ENCODE measurements at places on chromosomes 12 and 14.

DNA sequence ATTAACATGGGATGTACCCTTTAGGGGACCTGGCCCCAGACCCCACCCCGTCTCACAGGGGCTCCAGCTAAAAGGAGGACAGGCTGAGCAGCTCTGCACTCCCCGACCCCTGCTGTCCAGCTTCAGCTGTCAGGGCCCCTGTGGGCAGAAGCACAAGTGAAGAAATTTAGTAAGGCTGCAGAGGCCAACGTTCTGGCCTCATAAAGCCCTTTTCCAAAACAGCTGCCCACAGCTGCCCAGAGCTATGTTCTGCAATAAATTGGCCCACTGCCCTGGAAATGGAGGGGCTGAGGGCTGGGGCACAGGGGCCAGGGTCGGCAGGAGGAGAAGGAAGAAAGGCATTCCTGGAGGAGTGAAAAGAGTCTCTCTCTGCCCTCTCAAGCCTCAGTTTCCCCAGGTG is 357.1 kb downstream of the BCL11B start:
- DNase-seq, result no peak

- DNase-seq, result no peak
Measured at GRCh38 chr12:89907659-89908058, 199.0 kb upstream of the ATP2B1 start.

DNA sequence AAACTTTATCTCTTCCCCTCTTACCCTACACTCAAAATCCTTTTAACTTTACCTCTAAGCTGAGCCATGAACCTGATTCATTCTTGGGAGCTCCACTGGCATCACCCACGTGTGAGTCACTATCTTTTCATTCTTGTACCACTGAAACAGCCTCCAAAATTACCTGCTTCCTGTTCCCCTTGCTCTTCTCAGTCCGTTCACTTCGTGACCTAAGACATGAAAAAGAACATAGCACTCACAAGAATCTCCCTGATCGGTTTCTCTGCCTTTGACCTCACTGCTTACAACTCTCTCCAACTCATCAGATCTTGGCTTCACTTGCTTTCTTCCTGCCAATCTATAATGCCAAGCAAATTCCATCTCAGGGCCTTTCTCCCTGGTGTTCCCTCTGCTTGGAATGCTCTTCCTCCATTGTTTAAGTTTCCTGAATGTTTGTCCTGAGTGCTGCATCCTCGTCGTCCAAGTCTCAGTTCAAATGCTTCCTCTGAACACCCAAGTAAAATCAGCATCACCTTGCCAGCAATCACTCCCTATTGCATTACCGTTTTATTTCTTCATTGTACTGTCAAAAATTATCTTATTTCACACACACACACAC is 9.2 kb downstream of the GLIPR1 start:
- no peak for DNase-seq

- no peak for DNase-seq
Measured at GRCh38 chr14:98226411-98226810, 1045.6 kb downstream of the BCL11B start.

- DNase-seq, result no peak
Measured at GRCh38 chr14:91509878-91510170, 286 bp downstream of the PPP4R3A start.

GRCh38 chr14:95519699-95520098 is 3.2 kb upstream of the SYNE3 start:
- peak; percentile 70 for DNase-seq

DNA sequence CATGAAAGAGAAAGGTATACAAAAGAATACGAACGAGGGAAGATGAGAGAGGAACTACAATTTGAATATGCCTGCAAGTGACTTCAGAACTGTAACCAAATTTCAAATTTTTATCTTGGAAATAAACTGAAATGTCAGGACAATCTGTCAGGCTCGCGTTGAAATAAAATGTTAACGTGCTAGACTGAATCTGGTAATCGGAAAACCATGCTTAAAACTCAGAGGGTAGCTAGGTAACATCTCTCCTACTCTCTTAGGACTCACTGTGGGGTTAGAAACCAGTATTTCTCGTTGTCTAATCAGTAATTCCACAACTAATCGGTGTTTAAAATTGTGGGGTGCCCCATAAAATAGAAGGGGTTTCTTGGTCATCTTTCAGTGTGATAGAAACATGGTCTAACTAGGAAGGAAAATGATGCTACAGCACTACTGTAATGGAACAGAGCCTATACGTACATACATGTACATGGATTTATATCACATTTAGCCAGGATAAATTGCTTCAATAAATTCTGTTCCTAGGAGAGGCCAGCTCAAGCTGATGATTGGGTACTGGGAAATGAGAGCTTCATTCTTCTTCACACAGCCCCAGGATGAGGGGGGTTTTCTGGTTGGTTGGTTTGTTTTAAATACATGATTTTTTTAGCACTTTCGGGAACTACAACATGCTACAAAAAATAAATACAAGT is 23.9 kb downstream of the ATF7 start:
- DNase-seq, result no peak

DNA sequence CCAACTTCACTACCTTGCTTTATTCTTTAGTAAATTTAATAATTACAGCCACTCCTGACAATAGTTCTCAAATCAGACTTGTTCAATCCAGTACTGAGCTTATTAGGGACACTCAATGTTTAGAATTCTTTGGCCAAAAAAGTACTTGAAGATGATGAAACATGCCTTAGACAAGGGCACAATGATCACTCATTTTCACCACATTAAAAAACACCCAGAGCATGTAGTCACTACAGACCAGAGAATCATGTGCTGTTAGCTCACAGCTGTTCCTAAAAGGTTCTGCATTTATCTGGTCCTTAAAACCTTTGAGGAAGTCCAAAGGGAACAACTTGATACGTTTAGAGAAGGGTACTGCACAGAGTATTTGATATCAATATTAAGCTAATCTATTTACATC is 98.7 kb downstream of the INSM2 start:
- no peak for DNase-seq

DNA sequence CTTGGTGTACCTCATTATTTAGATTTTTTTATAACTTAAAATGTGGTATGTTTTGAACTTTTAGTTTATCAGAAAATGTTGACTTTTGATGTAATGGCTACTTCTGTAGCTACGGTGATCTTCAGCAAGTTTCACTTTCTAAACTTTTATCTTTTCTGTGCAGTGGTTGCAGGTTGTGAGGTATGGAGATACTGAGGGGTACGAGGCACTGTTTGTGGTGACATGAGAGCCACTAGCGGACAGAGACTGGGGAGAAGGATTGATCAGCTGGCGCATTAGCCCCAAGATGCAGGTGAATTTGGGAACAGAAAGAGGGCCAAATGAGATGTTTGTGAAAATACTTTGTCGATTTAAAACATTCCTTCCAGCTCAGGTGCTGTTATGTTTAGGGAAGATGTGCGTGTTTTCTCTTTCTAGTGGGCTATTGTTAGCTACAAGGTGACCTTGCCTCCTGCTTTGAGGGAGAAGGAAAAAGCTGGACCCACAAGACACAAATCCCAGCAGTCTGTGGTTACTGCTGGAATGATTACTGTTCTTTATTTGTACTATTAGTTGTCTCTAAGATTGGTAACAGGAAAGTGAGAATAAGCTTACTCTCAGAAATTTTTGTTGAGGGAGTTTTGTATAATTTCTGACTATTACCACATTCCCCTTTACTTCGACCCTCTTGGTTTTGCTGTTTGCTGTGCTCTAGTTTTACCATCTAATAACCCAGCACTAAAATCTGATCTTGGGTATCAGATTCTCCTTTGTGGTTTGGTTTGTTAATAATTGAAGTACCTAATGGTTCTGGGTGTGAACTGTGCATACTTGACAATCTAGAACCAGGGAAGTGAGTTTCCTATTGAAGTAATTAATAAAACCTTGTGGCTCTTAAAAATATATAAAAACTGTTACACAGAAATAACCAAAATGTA is 61.7 kb downstream of the FBXO34 start:
- peak; percentile 81 for DNase-seq

GRCh38 chr12:95956557-95957145 is 13.5 kb downstream of the AMDHD1 start:
- no peak for DNase-seq

DNA sequence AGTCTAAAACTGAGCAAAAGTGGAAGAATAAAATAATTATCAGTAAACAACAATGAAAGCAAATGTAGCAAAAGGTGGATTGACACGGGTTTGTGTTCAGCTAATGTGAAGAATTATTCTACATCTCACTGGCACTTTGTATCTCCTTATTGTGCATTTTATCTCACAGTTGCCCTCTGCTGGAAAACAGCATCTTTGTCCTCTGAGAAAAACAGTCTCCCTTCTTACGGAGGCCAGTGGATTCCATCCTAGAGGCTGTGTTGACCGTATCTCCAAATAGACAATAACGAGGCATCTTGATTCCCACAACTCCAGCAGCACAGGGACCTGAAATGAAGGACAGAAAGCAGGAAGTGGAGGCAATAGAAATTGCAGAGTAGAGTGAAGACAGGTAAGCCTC is 51.3 kb upstream of the PLBD1 start:
- DNase-seq, result peak; percentile 23

GRCh38 chr12:69342421-69342820 is 5.8 kb upstream of the LYZ start:
- DNase-seq, result no peak

GRCh38 chr14:93943052-93943451 is 15.9 kb downstream of the FAM181A start:
- DNase-seq, result no peak

DNA sequence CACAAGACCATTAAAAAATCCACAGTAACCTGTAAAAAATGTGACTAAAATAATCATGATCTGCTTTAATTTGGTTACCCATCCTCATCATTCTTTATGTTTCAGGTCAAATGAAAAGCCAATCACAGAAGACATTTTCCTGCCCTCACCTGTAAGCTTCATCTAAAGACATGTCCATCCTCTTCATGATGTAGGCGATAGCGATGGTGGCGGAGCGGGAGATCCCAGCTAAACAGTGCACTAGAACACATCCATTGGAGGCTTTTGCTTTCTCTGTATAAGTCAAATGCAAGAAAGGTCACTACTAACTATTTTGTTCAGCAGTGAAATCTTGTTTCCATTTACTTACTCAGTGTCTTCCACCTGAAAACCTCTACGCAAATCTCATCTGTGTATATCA is 82.6 kb downstream of the DUSP16 start:
- no peak for DNase-seq

DNA sequence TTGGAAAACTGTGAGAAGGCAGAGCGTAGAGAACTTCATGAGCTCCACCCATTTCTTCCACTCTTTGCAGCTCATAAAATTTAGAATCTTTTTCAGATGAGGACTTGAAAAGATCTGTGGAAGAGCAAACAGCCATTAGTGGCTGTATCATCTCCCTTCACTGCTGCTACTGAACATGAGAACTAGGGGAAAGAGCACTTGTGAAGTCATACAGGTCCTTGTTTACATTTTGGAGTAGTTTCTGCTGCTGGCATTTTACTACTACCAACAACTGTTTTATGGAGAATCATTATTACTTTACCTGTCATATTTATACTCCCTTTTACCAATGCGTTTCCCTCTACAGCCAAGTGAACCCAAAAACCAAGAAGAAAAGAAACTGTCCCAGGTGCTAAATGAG is 41.0 kb downstream of the RPGRIP1 start:
- DNase-seq, result no peak

DNA sequence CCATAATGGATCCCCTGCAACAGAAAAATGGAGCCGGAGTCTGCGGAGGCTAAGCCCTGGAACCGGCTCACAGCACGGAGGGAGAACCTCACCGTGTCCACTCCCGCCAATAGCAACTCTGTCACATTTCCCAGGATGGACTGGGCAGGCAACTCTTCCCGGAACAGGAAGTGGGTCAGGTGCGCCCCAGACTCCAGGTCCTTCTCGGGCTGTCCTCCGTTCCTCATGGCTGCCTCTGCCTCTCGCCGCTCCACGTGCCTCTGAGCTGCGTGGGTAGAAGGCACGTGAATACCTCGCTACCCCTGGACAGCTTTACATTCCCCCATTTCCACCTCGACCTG is 2.2 kb downstream of the CYP27B1 start:
- no peak for DNase-seq

DNA sequence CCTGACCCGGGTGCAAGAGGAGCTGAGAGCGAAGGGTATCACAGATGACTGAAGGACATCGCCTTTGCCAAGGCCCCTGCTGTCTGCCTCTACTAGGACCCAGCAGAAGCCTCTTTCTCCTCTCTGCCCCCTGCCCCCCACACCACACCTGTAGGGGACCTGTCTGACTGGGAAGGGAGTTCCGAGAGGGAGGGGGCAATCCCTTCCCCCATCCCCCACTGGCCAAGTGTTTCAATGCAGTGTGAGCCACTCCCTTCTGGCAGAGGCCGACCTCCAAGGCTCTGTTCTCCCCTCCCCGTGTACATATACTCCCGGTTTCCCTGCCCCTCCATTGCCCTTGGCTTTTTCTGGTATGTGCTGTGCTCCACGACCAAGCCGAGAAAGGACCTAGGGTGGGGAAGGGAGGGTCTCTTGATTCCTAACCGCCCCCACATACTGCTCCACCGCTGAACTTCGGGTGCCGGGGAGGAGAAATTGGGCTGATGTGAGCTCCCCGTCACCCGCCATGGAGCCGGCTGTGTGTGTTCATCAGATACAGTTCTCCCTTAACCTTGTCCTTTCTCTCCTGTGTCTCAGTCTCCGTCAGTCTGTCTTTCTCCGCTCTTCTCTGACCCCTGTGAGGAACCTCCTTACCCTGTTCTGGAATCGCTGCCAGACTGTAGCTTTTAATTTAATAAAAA is 2.0 kb upstream of the ARHGEF25 start:
- no peak for DNase-seq

DNA sequence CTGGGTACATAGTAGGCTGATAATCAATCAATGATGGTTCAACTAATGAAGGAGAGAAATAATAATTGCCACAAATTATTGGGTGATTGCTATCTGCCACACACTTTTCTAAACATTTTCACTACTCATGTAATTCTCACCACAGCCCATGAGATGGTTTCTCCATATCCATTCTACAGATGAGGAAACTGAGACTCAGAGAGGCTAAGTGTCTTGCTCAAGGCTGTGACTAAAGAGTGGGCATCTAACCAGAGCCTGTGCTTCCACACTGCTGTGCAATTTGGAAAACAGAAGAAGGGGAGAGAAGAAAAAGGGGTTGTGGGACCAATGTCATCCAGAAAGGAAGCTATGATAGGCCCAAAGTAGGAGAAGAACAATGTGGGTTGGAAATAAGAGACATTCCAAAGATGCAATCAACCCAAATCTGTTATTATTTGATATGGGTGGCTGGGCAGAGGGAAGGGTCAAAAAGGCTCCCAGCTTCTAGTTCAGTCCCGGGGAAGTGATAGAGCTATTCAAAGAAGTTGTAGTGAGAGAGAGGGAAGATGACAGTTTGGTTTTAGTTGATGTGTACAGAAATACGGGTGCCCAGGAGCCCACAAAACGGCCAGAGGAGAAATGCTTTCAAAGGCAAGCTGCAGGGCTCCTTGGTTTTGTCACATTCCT is 483 bp upstream of the NR1H4 start:
- DNase-seq, result no peak

- no peak for DNase-seq
Measured at GRCh38 chr14:84750763-84751554, 779.0 kb upstream of the FLRT2 start.

- no peak for DNase-seq
Measured at GRCh38 chr14:56808383-56809269, 1.7 kb downstream of the OTX2 start.

Data from hematopoietic multipotent progenitor cell treated with erythropoietin and hydrocortisone succinate and interleukin-3 and kit ligand, for 8 days (in vitro differentiated cells).